ENCODE measurements at places on chromosomes 12 and 14.
A peak's percentile ranks its signal among the peaks of the same experiment; 100 is the strongest.

- DNase-seq: no peak
These were observed 52.2 kb upstream of the CFL2 start for GRCh38 chr14:34766606-34767005.

DNA sequence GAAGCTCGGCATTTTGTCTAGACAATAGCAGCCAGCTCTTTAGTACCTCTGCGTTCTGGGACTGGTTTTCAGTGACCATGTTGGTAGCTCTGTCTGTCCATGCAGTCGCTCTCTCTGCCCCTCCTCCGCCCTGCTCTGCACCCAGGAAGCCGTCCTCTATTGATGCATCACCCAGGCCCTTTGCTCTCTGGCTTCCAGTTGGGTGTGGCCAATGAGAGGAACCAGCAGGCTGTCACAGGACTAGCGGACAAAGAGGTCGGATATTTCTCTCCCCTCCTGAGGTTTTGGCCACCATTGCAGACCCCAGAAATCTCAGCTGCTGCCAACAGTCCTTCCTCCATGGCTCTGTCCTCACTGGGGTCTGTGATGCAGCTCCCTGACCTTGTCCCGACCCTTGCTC lies 180.6 kb downstream of the TMEM132D start:
- no peak for DNase-seq

- no peak for DNase-seq
These were observed 121.8 kb downstream of the SUDS3 start for GRCh38 chr12:118498171-118498570.

GRCh38 chr14:105865904-105866840 lies 339.8 kb downstream of the TMEM121 start:
- no peak for DNase-seq

DNA sequence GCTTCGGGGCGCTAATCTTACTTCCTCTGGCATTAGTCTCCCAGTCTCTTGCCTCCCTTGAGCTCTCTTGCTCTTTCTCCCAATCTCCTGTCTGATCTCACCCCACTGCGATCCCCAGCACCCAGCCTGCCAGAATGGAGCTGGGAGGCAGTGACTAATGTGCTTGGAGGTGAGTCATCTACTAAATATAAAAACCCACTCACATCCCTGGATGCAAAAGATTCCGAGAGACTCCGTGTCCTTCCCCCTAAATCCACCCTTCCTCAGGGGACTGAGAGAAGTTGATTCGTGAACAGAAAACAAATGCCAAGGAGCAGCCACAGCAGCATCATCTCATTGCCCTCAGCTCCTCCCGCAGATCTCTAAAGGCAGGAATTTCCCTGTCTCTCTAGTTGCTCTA lies 45.7 kb upstream of the KCNA5 start:
- no peak for DNase-seq

DNA sequence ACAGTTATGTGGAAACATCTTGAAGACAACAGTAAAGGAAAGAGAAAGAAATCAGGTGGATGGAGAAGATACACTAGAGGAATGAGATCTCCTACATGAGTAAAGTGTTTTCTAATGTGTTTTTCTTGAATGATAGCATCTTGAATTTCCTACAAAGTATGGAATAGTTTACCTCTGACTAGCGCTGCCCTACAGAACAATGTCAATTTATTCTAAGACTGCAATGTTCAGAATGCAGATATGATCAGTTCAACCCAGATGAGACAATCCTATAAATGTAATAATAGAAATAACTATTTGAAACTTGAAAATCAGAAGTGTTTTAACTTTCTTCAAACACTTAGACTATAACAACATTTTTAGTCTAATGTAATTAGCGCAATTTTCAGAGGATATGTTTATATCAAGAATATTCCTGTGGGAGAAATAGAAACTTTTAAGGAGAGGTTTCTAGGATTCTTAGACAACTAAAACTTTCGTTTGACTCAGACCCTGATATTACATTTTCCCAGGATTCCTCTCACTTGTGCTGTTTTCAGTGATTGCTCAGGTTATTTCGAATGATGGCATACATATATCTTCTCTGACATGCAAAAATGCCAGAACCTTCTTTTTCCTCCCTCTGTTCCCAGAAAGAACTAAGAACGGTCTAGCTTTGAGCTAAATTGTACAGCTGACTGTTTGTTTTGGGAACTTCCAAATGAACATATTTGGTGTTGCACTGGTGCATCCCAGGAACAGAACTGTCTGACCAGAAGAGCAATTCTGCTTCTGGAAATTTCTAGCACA lies 1017.4 kb downstream of the DIO2 start:
- no peak for DNase-seq

GRCh38 chr12:105368047-105368646 lies 37.7 kb downstream of the C12orf75 start:
- no peak for DNase-seq

DNA sequence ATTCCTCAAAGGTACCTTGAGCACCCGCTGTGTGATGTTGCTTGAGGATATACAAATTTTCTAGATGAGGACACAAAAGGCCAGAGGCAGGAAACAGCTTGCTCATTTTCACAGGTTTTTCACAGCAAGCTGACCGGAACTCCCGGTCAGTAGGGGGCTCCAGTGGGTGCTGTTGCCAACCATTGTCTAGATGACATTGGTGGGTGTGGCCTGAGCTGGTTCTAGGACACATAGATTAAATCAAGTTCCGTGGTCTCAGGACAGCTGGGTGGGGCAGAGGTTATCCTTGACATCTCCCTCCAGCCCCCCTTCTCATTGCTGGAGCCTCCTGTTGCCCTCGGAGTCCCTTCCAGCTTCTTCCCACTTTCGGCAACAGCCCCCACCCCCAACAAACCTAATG lies 153.6 kb upstream of the FKBP4 start:
- DNase-seq: no peak

GRCh38 chr12:89878327-89878726 lies 169.7 kb upstream of the ATP2B1 start:
- no peak for DNase-seq

DNA sequence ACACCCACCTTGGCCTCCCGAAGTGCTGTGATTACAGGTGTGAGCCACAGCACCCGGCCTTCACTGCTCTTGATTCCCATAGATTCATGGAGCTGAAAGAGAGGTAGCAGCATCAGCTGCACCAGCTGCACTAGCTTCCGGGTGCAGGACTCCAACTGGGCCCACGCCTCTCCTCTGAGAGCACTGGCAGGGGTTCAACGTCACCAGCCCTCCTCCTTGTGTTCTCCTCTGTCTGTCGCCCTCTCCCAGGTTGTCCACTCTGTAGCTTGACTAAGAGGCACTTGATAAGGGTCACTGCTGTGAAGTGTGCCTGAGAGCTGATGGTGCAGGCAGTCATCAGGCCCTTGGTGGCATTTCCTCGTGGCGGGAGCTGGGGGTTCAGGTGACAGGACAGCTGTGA lies 28.3 kb downstream of the MLXIP start:
- DNase-seq: no peak

- DNase-seq: no peak
These were observed 75.6 kb upstream of the SLC24A4 start for GRCh38 chr14:92247341-92247740.

DNA sequence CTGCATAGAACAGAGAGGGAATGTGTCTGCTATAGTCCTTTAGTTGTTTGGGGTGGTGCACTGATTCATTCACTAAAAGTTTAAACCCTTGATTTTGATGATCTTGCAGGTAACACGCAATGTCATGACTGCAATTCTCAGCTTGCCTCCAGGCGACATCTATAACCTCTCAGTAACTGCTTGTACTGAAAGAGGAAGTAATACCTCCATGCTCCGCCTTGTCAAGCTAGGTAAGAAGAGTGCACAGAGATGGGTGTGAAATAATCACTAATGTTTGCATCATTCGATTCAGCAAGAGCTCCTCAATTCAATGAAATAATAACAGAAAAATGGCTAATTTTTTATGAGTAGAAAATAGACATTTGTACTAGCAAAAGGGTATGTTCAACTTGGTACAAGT lies 203.7 kb downstream of the PTPRO start:
- no peak for DNase-seq

DNA sequence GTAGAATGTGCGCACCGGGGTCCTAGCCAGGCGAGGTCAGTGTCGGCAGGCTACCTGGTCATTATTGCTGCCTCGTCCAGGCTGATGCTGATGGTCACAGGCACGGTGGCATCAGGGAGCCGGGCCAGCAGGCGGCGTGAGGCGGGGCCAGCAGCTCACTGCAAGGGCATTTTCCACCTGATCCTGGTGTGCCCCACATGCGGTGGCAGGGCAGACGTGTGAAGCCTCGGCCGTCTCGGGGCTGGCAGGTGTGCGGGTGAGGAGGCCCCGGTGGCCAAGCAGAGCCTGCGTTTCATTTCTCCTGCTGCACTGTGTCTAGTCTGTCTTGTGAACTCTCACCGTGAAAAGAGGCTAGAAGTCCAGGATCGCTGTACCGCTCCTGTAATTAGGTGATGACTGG lies 12.0 kb upstream of the AMN start:
- no peak for DNase-seq

- no peak for DNase-seq
These were observed 70.2 kb upstream of the TBX5 start for GRCh38 chr12:114476159-114476558.

- DNase-seq: no peak
These were observed 22.7 kb downstream of the EIF2S3B start for GRCh38 chr12:10528174-10528953.

GRCh38 chr12:90945070-90945649 lies 9.8 kb downstream of the CCER1 start:
- DNase-seq: no peak

GRCh38 chr14:89309670-89310177 lies 107.3 kb downstream of the FOXN3 start:
- no peak for DNase-seq

DNA sequence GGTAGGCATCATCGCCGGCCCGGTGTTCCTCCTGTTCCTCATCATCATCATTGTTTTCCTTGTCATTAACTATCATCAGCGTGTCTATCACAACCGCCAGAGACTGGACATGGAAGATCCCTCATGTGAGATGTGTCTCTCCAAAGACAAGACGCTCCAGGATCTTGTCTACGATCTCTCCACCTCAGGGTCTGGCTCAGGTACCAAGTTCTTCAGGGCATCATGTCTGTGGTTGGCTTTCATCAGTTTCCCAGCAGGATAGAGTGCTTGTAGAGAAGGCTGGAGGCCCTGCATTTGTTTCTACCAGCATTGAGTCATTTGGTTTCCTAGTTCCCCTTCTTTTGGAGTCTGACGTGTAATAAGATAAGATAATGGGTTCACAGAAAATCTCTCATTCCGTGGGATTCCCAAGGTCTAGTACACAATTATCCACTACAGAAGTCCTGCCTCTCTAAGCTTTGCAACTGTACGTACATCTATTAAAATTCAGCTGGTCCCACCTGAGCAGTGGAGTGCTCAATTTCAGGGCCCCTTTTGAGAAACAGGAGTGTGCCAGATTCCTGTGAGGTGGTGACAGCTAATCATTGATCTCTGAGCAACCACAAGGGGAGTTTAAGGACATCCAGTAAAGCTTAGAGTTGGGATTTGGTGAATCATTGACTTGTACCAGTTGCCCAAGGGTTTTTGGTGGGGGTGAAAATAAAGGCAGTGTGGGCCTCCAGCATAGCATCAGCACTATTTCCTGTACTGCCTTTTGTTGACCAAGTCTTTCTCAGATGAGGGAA lies 25.1 kb downstream of the ACVR1B start:
- no peak for DNase-seq

GRCh38 chr12:85000729-85001128 lies 35.3 kb downstream of the TSPAN19 start:
- DNase-seq: no peak

GRCh38 chr14:37241198-37241597 lies 43.5 kb downstream of the MIPOL1 start:
- DNase-seq: no peak

GRCh38 chr12:25780771-25781170 lies 177.7 kb upstream of the RASSF8 start:
- no peak for DNase-seq

- DNase-seq: peak; percentile 39
These were observed 4.8 kb downstream of the DGKA start for GRCh38 chr12:55935738-55936151.

GRCh38 chr14:75283162-75283832 lies 4.7 kb downstream of the FOS start:
- peak; percentile 87 for DNase-seq

DNA sequence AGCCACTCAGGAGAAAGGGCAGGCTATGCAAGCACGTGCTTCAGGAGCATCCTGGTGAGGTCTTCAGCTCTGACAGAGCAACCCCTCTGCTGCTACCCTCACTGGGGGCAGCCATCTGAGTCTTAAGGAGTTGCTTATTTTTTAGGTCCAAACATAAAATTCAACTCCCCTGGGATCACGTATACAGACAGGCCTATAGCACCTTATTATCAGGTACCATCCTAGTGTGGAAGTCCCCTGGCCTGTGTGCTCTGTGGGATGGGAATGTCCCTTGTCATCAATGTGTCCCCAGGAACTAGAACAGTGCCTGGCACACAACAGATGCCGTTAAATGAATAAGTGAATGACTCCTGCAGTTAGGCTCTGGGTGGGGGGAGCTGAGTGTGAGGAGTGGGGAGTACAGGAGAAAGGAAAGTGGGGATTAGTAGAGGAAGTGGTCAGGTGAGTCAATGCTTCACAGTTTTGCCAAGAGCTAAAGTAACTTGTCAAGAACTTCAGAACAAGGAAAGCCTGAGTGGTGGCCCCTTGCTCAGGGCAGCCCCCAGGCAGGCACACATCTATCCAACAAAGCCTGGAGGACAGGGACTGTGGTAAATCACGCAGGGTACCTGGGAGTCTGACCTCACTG lies 33.5 kb downstream of the DAD1 start:
- DNase-seq: no peak

DNA sequence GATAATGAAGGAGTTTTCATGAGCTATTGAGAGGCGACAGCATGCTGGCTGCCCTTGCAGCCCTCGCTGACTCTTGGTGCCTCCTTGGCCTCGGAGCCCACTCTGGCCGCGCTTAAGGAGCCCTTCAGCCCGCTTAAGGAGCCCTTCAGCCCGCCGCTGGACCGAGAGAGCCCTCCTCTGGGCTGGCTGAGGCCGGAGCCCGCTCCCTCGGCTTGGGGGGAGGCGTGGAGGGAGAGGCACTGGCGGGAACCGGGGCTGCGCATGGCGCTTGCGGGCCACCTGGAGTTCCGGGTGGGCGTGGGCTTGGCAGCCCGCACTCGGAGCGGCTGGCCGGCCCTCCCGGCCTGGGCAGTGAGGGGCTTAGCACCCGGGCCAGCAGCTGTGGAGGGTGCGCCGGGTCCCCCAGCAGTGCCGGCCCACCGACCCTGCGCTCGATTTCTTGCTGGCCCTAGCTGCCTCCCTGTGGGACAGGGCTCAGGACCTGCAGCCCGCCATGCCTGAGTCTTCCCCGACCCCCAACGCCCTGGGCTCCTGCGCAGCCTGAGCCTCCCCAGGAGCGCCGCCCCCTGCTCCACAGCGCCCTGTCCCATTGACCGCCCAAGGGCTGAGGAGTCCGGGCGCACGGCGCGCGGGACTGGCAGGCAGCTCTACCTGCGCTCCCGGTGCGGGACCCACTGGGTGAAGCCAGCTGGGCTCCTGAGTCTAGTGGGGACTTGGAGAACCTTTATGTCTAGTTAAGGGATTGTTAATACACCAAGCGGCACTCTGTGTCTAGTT lies 20.1 kb upstream of the PAWR start:
- no peak for DNase-seq

All from femur (tissue), 1 donor.